ENCODE measurements at places on chromosomes 13 and 19.

DNA sequence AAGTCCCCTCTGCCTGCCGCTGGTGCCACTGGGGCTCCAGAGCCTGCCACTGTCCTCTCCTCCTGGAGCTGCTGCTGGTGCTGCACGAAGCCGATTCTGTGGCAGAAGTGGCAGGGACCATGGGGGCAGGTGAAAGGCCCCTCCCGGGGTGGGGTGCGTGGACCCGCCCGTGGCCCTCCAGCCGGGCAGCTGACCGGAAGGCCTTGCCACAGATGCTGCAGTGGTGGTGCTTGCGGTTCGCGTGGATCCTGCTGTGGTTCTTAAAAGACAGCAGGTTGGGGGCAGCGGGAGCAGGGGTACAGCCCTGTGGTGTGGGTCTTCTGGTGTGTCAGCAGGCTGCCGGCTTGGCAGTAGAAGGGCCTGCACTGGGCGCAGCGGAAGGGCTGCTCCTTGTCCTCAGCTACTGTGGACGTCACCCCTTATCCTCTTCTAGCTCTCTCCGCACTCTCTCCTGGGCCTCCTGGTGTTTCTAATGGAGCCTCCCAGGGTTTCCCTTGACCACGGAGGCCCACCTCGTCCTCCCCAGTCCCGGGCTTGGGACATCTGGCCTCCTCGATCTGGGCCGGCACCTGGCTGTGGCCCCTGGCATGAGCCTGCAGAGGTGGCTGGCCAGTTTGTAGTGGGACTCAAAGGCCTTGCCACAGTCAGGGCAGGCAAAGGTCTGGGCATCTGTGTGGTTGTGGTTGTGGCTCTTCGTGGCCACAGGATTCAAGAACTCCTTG is 380.4 kb downstream of the OLFM4 start:
- DNase-seq, result no peak

DNA sequence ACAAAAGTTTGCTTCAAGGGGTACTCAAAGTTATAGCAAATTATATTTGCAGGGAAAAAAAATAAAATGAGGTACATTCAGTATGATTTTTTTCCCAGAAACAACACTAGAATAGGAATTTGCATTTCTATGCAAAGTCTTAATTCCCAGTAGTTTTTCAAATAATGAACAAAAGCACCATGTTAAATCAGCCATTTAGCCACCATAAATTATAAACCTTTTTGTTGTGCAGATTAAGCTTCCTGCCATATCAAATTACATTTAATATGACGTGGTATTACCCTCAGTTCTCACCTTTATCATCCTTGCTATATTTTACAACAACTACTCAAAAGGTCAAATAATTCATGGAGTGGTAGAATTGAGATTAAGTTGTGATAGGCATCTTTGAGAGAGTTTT is 136.6 kb upstream of the FRY start:
- DNase-seq, result no peak

DNA sequence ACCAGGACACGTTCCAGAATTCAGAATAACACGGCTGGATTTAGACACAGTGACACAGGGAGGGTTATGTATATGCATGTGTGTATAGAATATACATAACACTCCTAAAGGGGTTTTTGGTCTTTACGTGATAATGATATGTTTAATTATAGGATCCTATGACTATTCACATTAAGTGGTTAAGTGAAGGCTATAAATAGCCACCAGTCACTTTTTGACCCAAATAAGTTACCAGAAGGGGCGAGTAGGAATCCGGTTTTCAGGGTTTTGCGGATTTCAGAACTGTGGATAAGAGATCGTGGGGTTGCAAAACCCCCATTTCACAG is 6.9 kb downstream of the ANGPTL6 start:
- no peak for DNase-seq

DNA sequence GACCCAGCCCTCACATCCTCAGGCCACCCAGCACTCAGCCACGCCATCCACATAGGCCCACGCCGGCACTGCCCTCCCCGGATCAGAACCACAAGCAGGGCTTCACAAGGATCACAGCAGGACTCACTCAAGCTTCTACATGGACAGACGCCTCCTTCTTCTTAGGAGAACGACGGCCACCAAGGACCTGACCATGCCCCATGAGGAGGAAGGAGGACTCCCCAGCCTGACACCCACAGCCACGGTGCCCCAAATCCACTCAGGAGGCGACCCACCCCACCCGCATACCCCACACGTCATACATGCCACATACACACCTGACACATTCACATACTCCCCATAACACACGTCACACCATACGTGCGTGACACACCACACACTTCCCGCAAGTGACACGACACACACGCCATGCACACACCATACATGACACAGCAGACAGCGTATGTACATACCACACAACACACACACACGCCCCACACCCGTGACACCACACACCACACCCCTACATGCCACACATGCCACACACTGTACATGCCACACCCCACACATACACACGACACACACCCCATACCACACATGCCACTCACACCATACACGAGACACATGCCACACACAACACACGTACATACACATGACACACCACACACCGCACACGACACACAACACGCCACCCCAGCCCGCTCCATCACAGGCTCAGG is 50.4 kb downstream of the MLLT1 start:
- DNase-seq, result no peak

GRCh38 chr19:49857061-49857837 is 6.3 kb downstream of the PTOV1 start:
- DNase-seq, result no peak

- no peak for DNase-seq
Measured at GRCh38 chr19:38956264-38956663, 19.3 kb downstream of the FBXO17 start.

DNA sequence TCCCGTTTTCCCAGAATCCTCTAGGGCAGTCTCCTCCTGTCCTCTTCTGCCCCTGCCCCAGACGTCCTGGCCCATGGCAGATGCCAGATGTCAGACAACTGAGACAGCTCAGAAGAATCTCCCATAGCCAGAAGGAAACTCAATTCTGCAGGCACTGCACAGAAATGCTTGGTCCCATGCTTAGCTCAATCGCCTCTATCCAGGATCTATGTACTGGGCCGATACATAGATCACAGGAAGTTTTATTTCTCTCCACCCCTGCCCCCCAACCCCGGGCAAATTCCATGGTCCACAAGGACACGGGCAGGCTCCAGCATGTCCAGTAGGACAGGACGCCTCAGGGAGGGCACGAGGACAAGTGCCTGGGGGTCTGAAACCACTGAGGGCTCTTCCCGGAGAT is 4.8 kb downstream of the MBD3 start:
- no peak for DNase-seq

- DNase-seq, result no peak
Measured at GRCh38 chr19:50949861-50950260, 3.0 kb downstream of the KLK5 start.

DNA sequence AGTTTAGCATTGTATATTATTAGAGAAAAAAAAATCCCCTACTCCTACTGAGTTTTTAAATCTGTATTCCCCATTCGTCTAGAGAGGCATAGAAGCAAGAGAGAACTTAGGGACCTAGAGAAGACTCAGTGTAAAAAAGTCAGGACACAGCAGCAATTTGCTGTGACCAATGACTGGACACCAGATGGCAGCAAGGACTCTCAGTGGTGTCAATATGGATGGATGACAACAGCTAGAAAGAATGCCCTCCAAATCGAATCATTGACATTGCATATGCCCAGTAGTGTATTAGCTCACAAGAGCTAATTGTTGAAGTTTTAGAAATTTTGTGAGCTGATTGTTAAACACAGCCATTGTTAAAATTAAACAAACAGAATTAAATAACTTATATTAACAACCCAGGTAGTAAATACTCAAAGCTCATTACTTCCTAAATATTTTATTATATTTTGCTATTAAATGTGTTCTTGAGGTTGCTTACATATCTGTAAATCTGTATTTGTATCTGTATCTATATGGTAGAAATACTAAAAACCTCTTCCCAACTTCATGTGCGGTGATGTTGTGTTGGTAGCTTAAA is 43.9 kb downstream of the SIAH3 start:
- DNase-seq, result no peak

Measured in stimulated activated CD4-positive, alpha-beta T cell treated with anti-CD3 and anti-CD28 coated beads, Interleukin-1b, Interleukin-23, amount 100 ng/mL, for 48 hours (primary cell).